GM23248 (cell line): ENCODE measurements at places on chromosomes 7 and 10. TPM values are rescaled to one million over a fixed set of nuclear protein-coding genes. Genes with fewer than 3 reads are reported as not detected.

The ACHE gene
- polyA plus RNA-seq, result 0.14 TPM in 1 of 2 replicates, not detected in the other

The FZD1 gene
- polyA plus RNA-seq, result 3.8 and 4.0 TPM in 2 replicates

The LRRC27 gene
- polyA plus RNA-seq, result 9.6 and 11.5 TPM in 2 replicates

The ABCA13 gene
- polyA plus RNA-seq, result not detected in 2 replicates

The TYW1B gene
- polyA plus RNA-seq, result 0.75 and 0.98 TPM in 2 replicates

The LRIT1 gene
- polyA plus RNA-seq, result not detected in 2 replicates

The RAPGEF5 gene
- polyA plus RNA-seq, result 0.11 and 0.32 TPM in 2 replicates

The DKK1 gene
- polyA plus RNA-seq, result 747 and 748 TPM in 2 replicates

The AS3MT gene
- 0.49 and 1.2 TPM in 2 replicates for polyA plus RNA-seq

The CFAP70 gene
- polyA plus RNA-seq, result 0.61 and 0.65 TPM in 2 replicates

The GPR146 gene
- 4.3 and 5.1 TPM in 2 replicates for polyA plus RNA-seq

The OR6B1 gene
- not detected in 2 replicates for polyA plus RNA-seq

The SEMA3D gene
- 3.0 and 4.0 TPM in 2 replicates for polyA plus RNA-seq
